Natural killer cell treated with Interleukin-12 subunit alpha and Interleukin-12 subunit beta and Interleukin-15 and Interleukin-18, amount 100 ng/mL, for 72 hours (primary cell): ENCODE measurements at places on chromosomes 2 and 18.

DNA sequence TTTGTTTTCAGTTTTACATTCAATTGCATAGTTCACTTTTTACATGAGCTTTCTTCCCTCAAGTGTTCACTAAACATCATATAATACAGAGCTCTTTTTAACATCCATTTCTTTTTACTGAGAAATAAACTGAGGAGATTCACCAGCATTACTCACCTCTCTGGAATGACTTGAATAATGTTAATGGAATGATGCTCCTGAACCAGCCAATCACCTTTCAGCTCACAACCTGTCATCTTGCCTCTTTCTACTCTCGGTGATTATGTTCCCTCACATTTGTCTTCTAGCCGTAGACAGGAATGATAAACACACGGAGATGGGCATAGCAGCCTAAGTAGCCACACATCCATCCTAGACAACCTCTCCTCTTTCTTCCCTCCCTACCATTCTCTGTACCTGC is 301.7 kb downstream of the PAX3 start:
- DNase-seq, result no peak

DNA sequence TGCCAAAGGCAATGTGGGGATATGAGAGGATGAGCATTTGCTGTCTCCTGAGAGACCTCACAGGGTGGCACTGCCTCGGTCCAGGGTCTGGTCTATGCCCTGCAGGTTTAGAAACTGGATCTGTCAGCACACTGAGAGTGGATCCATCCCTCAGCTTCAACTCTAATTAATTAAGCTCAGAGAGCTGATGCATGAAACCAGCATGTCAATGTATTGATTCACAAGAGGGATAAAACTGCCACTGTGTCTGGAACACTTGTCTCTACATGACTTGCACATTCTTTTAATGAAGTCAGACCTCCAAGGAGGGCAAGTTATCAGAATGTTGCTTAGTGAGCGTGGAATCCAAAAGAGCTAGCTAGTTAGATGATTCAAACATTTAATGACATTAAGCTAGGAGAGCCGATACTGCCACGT is 22.5 kb upstream of the POLE4 start:
- no peak for DNase-seq

GRCh38 chr2:166351319-166351718 is 24.4 kb downstream of the SCN9A start:
- DNase-seq, result no peak

DNA sequence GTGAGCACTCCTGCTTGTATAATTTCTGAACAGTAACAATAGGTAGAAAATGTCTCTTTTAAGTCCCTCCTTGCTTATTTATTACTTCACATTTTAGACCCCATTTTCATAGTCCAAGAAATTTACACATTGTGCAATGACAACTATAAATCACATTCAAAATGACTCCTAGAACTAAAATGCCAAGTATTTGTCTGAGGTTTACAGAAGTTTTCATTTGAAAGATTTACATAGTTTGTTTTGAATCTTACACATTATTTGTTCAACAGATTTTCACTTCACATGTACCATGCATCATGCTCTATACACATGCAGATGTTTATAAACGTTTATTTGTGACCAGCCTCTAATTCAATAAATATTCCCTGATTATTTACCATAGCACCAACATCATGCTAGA is 15.7 kb upstream of the TRIB2 start:
- no peak for DNase-seq

GRCh38 chr2:37993143-37993542 is 68.1 kb downstream of the RMDN2 start:
- no peak for DNase-seq

DNA sequence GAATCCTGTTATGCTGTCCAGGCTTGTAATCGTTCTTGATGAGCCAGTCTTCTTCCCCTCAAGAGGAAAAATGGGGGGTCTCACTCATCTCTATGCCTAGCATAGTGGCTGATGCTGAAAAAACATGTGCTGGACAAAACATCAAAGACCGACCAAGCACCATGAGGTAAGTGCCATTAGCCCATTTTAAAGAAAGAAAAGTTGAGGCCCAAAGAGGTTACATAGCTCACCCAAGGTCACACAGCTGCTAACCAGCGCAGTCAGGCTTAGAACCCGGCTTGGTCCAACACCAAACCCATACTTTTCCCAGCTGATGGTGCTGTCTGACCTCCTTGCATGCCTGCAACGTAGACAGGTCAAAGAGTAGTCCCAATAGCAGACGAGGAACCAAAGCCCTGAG is 156.4 kb downstream of the INHBB start:
- no peak for DNase-seq

- no peak for DNase-seq
Observed at GRCh38 chr2:23589739-23590138, 204.8 kb downstream of the KLHL29 start.
